ENCODE measurements at places on chromosomes 2 and 18.

DNA sequence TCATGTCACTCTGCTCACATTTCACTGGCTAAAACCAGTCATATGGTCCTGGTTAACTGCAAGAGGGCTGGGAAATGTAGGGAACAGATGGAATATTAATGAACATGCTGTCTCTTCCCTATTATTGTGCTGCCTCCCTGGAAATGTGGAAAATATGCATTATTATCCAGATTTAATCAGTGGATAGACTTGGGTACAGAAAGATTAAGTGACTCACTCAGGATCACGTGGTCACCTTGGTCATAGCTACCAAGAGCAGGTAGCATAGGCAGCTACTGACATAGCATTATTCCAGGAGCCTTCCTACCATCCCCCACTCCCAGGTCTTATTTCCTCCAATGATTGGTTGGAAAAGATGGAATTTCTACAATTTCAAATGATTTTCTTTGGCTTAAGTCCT is 141.1 kb downstream of the HRH4 start:
- DNase-seq: no peak

GRCh38 chr18:77140030-77140429 is 7.4 kb upstream of the MBP start:
- DNase-seq: no peak

DNA sequence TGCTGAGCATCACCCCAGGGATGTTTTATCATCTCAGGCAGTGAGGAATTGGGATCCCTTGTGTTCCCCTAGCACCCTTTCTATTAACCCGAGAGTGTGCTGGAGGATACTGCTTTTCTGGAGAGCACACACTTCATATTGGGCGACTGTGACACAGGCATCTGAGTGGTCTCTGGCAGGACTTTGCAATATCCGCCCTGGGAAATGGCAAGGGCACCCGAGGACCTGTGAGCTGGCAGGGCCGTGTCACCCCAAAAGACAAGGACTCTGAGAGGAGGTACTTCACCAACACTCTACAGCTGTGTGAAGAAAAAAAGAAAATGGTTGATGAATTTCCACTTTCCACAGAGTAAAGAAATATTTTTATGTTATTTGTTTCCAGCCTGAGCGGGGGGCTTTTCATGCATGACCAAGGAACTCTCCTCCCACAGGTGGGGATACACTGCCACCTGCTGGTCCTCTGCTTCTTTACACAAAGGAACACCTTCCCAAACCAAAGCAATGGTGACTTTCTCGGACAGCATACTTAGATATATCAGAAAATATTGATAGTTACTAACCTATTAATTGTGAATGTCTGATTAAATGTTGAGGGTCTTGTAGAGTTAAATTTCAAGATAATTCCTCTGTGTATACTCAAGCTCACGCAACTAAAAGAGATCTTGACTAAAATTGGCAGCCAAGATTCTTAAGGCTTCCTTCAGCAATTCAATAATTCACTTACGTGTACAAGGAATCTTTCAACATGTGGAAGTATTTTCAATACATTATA is 45.9 kb upstream of the REG3G start:
- peak; percentile 84 for DNase-seq

GRCh38 chr2:48728840-48729239 is 26.7 kb downstream of the LHCGR start:
- no peak for DNase-seq

- no peak for DNase-seq
Observed at GRCh38 chr2:85330839-85331636, 3.2 kb upstream of the TGOLN2 start.

- DNase-seq: no peak
Observed at GRCh38 chr2:1586251-1586922, 157.9 kb downstream of the PXDN start.

DNA sequence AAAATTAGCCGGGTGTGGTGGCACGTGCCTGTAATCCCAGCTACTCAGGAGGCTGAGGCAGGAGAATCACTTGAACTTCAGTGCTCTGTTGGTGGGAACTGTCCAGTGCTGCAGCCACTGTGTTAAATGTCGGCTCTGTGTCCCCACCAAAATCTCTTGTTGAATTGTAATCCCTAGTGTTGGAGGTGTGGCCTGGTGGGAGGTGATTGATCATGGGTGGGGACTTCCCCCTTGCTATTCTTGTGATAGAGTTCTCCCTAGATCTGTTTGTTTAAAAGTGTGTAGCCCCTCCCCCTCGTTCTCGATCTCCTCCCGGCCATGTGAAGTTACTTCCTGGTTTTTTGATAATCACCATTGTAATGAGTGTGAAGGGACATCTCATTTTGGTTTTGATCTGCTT is 9.8 kb upstream of the RPL31 start:
- no peak for DNase-seq

DNA sequence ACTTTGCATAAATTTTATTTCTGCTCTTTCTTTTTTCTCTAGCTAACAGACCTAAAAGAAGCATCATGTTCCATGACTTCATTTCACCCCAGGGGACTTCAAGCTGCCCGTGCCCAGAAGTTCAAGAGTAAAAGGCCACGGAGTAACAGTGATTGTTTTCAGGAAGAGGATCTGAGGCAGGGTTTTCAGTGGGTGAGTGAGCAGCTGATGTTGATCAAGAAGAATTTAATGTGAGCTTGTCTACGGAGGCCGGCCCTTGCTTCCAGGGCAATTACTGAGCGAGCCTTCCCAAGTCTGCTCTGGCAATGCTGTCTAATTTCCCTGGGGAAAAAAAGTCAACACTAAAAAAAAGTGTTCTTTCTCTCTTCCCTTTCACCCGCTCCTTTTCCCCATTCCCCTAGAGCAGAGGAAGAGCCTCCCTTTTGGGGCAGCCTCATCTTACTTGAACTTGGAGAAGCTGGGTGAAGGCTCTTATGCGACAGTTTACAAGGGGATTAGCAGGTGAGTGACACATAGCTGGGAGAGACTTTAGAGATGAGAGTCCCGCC is 1.2 kb downstream of the CDK15 start:
- peak; percentile 38 for DNase-seq

DNA sequence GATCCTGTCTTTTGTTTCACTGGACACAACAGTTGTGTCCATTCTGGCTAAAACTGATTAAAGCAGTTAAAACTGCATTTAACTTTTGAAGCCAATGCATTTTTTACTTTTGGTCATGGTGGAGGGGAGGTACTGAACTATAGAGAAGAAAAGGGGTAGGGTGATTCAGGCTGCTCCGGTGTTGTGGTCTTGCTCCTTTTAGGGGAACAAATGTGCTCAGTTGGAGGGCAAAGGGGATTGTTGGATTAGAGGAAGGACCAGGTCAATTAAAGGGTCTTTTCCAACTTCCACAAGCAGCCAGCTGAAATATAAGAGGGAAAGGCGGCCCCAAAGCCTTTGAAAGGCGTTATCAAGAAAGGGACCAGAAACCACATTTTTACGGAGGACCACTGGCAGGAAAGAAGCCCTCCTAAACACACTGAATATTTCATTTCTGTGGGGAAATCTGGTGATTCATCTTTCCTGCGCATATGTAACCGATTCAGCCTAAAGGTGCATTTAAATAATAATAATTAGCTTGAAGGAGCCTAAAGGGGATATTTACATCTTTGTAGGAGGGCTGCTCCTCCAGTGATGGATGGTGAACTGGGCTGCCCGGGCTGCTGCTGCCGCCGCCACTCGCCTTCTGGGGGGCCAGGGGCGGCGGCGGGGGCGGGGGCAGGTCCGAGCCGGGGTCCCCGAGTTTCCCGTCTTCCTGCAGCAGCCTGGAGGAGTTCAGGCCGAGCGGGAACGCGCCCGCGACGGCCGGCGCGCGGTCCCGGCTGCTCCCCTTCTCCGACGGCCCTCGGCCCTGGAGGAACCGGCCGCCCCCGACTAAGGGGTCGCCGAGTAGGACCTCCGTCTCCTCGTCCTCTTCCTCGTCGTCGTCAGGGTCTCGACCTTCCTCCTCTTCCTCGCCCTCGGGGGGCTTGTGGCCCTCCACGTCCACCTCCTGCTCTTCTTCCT is 5.2 kb downstream of the SKOR2 start:
- no peak for DNase-seq

GRCh38 chr18:21254576-21254975 is 12.5 kb downstream of the GREB1L start:
- no peak for DNase-seq

GRCh38 chr2:101230541-101231001 is 22.1 kb upstream of the CNOT11 start:
- peak; percentile 35 for DNase-seq

GRCh38 chr2:176084611-176085119 is 903 bp upstream of the EVX2 start:
- no peak for DNase-seq

DNA sequence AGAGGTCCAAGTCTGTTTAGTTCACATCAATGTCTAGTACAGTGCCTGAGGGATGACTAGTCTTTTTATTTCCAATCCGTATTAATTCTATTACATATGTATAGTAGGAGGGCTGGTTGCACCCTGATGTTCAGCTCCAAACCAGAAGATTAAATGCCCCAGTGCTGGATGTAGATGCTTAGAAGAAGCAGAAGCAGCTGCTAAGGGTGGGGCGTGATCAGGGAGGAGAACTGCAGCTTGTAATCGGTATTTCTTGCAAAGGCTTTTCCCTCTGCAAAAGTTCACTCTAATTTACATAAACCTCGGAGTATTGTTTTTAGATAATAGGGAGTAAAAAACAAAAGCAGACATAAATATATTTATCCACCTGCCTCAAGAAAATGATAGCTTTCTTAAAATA is 145.3 kb upstream of the ITGA4 start:
- DNase-seq: no peak

GRCh38 chr18:67508146-67508545 is 8.4 kb downstream of the DSEL start:
- no peak for DNase-seq

DNA sequence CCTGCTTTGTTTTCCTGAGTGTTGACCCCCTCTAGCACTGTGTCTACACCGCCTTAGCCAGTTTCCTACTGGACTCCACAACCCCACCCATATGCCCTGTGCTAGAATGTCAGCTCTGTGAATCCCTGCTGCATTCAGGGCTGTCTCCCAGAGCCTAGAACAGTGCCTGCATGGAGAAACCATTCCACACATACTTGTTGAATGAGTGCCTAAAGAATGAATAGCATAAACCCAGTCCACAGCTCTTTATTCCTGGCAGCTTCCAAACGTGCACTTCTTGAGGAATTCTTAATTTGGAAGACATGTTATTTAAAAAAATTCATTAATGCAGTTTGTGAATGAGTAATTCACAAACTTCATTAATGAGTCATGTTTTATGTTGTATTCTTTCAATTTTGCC is 6.5 kb upstream of the NAPG start:
- DNase-seq: no peak

Data from hepatocyte (in vitro differentiated cells).